ENCODE measurements at places on chromosomes 6 and 20.
A peak's percentile ranks its signal among the peaks of the same experiment; 100 is the strongest.

DNA sequence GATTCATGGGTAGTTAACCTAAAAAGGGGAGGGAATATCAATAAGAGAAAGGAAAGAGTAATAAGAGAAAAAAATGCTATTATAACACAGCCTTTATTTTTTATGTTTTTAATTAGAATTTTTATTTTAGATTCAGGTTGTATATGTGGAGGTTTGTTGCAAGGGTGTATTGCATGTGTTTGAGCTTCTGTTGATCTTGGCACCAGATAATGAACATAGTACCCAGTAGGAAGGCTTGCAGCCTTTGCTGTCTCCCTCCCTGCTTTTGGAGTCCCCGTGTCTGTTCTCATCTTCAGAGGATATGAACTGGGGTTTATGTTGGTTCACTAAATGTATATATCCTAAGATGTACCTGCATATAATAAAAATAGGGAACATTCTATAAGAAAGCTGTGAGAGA lies 250.0 kb downstream of the UST start:
- no peak for DNase-seq

DNA sequence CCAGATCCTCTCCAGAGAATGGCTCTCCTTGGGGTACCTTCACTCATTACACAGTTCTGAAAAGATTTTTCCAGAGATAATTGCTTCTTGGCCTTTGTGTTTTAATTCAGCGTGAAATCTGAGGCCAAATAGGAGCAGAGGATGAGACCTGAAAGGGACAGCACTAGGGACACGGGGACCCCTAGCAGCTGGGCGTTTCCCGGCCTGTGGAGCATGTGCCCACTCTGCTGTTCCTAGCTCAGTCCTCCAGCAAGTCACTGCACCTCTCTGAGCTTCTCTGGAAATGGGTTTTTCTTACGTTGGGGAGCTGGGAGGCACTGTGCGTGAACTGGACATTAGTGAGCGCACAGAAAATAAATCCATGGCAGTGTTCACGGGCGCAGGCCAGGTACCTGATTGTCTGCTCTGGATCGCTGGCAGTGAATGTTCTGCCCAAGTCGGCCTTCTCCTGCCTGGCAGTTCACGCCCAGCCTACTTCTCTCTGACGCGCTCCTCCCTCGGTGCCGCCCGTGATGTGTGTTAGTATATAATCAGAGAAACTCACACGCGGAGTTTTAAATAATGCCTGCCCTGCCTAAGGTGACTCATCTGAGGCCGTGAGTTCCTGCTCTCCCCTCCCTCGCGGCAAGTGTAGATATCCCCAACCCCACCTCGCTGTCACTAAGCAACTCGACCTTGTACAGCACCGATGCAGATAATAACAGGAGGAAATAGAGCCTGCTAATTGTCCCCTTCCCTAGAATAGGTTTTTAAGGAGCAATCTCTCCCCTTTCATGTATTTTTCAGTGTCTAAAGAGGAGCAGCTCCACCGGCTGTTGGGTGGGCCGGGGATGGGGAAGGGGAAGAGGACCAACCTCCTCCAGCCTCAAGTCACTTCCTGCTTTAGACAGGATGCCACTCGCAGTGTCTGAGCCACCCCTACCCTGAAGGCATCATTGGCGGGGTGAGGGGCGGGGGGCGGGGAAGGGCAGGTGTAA lies 2.7 kb upstream of the TUBB2A start:
- DNase-seq, result no peak

GRCh38 chr20:58711266-58712051 lies 18.9 kb downstream of the NPEPL1 start:
- no peak for DNase-seq

- DNase-seq, result no peak
These were observed 56.4 kb downstream of the ADTRP start for GRCh38 chr6:11722220-11722619.

GRCh38 chr20:50130356-50130723 lies 17.4 kb upstream of the UBE2V1 start:
- DNase-seq, result no peak

- DNase-seq, result no peak
These were observed 423.2 kb downstream of the RFPL4B start for GRCh38 chr6:112770308-112770707.

- no peak for DNase-seq
These were observed 158.1 kb upstream of the PROKR2 start for GRCh38 chr20:5474646-5475550.

DNA sequence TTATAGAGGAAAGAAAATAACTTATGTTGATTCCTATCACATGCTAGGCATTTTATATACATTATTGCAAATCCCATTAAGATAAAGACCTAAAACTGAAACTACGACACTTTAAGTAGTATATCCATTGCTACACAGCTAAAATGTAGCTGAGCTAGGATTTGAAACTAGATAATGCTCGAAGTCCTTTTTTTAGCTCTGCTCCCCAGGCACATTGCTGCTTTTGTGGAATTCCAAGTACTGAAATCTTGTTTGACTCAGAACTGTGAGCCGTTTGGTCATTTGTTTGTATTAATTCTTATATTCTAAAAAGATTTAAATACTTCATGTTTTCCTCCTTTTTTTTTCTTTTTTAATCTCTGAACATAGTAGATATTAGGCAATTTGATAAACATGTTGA lies 644.8 kb downstream of the HACE1 start:
- no peak for DNase-seq

GRCh38 chr20:63121246-63121645 lies 94.7 kb downstream of the YTHDF1 start:
- no peak for DNase-seq

DNA sequence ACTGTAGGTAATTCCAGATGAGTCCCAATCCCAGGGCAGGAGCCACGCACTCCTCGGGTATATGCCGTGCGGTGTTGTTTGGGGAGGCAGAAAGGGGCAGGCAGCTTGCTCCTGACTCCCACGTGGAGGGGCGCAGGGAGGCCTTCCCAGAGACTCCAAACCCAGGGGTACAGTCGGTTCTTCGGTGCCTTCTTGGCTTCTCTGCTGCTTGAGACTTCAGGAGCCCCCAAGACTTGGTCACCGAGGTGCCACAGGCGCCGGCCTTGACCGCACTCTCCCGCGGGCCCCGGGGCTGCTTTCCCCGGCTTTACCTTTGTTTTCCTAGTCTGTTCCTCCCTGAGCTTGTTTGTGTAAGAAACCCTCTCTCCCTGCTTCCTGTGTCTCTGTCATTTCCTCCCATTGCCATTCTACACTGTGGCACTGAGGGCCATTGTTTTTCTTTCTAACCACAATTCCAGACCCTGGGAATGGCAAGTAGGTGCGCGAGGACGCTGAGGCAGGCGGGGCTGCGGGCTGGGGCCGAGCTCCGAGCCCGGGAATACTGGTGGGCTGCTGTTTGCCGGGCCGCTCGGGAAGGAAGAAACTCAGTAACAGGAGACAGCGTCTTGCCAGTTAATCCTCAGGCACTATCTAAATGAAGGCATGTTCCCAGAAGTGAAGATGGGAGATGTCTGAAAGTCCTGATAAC lies 215.6 kb upstream of the HEY2 start:
- DNase-seq, result no peak

DNA sequence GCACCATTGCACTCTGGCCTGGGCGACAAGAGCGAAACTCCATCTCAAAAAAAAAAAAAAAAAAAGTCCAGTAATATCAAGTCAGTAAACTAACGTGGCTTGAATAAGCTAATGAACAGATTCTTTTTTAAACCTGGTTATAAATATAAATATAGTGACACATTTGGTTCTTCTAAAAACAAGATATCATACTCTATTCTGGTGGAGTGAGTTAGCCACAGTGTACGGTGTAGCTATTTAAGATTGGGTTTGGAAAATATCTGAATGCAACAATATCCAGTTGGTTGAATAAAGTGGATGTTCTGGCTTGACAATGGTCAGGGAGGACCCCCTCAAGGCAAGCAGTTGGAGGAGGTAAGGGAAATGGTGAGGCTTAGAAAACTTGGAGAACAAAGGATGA lies 5.9 kb upstream of the DEK start:
- no peak for DNase-seq

DNA sequence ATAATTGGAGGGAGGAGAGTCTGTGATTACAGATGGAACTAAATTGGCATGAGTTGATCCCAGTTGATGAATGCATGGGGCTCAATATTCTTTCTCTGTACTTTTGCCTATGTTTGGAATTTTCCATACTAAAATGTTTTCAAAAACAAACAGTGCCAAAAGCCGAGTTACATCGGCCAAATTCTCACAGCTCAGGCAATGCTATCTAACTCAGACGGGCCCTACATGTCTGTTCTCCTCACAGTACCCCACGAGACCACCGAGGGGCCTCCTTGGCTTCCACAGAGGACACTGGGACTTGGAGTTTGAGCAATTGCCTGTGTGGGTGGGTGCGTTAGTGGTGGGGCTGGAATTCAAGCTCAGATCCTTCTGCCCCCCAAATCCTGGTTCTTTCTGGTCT lies 413.2 kb downstream of the CDH26 start:
- DNase-seq, result no peak

GRCh38 chr6:40719671-40720374 lies 132.7 kb upstream of the LRFN2 start:
- DNase-seq, result peak; percentile 38

- DNase-seq, result no peak
These were observed 17.9 kb downstream of the SLC22A16 start for GRCh38 chr6:110458476-110458875.

DNA sequence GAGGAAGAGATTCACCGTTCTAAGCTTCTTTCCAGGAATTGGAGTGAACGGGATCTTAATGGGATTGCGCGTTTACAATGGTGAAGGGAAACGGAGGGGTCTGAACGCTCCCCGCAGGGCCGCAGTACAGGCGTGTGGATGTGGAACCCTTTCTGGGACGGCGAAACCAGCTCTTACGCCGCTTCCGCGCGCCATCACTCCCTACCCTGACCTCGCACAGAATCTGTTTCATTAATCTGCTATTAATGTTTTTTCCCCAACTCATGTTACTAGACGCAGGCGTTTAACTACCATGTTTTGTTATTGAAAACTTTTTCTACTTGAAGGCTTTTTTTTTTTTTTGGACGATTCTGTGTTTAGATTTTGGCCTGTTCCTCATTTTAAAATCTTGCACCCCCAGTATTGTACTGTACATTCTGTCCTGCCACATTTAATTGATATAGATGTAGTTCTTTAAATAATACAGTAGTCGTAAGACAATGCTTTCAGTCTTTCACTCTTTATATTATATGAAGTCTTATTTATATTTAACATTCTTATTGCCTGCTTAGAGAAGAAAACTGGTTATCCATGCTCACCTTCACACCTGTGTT lies 696 bp upstream of the SUPT3H start:
- DNase-seq, result peak; percentile 25

GRCh38 chr20:31903627-31904386 lies 33.4 kb downstream of the TTLL9 start:
- no peak for DNase-seq

DNA sequence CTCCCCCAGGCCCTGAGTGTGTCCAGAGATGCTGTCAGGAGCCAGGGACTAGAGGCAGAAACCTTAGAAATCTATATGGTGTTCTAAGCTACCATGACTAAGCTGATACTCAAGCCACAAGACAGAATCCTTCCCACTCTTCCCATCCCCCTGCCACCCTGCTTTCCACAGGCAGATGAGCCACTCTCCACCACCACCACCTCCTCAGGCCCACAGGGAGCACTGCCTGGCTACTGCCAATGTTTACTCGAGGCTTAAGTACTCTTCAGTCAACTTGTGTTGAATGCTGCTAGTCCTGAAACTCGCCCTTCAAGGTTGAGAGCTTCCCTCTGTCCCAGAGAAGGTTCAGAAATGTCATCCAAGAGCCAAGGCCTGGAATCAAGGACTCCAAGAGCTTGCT lies 56.2 kb downstream of the CENPW start:
- DNase-seq, result no peak

DNA sequence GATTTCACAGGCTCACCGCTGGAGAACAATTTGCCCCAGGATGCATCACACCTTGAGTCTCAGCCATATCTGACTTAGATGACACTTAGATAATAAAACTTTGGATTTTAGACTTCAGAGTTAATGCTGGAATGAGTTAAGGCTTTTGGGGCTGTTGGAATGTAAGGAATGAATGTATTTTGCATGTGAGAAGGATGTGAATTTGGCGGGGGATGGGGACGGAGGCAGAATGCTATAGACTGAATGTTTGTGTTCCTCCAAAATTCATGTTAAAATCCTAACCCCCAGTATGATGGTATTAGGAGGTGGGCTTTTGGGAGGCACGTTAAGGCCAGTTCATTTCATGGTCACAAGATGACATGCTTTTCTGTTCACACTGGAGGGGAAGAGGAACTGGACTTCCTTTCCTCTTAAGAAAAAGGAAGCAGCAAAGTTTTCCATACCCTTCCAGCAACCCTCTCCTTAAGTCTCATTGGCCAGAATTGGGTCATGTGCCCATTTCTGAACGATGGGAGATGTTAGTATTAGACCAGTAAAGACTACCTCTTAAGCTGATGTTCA lies 5.8 kb upstream of the SRXN1 start:
- DNase-seq, result no peak

DNA sequence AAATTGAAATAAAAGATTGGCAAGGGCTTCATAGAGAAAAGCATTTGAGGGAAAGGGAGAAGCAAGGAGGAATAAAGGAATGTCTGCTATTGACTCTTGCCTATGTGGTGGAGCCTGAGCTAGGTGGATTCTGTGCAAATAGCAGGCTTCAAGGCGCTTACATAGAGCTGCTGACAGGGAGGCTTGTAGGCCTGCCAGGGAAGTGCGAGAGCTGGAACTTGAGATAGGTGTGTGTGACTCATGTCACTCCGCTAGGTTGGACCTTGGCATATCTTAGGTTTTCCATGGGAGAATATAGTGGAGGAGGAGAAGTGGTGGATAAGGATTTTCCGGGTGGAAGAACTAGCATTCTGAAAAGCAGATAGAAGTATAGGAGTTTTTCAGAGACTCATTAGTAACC lies 14.0 kb downstream of the SNRNP48 start:
- DNase-seq, result no peak

DNA sequence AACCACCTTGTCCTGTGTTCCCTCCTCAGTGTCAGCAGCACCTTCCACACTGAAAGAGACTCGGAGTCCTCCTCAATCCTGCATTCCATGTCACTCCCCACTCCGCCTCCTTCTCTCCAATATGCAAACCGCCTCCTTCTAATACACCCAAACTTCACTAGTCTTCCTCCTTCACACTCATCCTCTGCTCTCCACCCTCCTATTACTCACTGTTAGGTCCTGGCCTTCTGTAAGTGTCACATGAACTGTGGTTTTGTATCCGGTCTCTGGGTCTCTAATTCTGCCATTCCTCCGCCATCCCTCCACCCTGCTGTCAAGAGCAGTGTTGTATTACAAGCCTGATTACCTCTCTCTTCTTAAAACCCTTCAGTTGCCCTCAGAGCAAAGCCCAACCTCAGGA lies 200.5 kb upstream of the CDYL start:
- no peak for DNase-seq

DNA sequence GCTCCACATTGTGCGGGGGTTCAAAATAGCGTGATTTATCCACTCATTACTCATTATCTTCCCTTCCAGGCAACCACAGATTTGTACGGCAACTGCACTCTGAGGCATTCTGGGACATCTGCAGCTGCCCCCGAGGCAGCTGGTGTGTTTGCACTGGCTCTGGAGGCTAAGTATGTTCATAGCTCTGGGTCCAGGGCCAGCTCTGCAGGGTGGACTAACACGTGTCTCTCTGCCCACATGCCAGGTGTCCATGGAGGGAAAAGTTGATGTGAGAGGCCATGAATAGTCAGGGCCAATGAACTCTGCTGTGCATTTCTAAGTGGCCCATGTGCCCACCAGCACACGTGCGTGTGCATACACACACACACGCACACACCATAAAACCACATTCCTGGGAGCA lies 74.9 kb downstream of the BFSP1 start:
- no peak for DNase-seq
